ENCODE measurements at places on chromosomes 12 and 14.

DNA sequence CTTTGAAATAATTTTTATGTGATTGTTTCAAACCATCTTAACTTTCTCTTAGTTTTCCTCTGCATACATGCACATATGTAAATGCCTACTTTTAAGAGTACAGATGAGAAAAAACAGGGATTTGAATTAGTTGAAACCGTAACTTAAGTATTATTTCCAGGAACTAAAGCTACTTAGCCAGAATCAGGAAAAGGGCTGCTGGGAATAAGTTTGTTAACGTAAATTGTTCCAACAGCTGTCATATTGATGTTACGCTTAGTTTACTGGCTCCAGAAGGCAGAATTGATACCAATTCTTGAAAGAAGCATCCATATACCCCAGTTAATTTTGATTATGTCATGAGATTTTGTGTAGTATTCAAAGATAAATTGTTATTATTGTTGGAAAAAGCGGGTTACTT, 17.9 kb upstream of the KLRF1 start:
- no peak for DNase-seq

GRCh38 chr12:109900752-109901580, 892 bp downstream of the TCHP start:
- DNase-seq = no peak

DNA sequence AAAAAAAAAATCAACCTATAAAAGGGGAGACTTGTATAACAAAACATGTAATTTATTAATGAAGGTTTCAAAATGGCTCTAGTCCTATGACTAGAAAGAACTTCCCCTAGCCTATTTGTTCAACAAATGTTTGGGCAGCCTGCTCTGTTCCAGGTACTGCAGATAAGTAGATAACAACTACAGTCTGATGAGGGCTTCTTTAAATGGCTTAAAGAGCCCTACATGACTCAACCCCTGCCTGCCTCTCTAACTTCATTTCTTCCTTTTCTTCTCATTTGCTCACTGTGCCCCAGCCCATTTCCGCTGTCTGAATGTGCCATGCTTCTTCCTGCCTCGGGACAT, 21.5 kb downstream of the ALDH6A1 start:
- no peak for DNase-seq

DNA sequence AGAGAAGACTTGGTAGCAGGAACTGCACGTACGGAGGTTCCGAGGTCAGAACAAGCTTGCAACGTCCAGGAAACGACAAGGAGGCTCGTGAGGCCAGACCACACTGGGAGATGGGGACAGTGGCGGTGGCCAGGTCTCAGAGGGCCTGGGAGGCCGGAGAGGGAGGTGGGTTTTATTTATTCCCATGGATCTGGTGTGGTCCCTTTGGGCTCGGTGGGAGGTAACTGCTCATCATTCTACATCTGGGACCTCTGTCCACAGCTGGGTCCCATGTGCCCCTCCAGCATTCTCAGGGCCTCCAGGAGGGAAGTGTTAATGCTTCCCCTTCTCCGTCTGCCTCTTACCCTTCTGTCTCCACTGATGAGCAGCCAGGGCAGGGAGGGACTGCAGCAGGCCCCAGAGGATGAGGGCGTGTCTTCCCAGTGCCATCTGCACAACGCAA, 35.7 kb upstream of the NCOR2 start:
- DNase-seq = no peak

GRCh38 chr12:124399622-124400021, 104.7 kb downstream of the RFLNA start:
- no peak for DNase-seq

GRCh38 chr14:79118291-79118690, 948.1 kb downstream of the NRXN3 start:
- DNase-seq = no peak

DNA sequence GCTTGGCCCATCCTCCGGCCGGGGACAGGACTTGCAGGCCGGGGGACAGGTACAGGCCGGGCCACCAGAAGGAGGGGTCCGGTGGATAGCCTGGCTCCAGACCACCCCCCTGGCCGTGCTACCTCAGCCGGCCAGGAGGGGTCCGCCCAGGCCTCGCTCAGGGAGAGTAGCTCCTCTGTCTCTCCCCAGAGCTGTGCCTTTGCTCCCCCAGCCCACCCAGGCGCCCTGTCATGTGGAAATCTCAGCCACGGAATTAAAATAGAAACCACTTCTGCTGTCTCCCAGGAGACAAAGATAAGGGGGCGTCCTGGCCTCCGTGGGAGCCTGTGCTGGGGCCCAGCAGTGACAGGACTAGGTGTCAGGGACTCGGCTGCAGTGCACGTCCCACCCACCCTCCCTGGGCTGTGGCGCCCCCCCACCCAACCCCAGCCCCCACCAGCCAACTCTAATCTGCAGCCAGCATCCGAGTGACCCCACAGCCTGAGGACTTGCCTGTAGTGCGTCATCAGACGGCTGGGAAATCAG, 3.3 kb upstream of the CRIP2 start:
- DNase-seq = no peak

DNA sequence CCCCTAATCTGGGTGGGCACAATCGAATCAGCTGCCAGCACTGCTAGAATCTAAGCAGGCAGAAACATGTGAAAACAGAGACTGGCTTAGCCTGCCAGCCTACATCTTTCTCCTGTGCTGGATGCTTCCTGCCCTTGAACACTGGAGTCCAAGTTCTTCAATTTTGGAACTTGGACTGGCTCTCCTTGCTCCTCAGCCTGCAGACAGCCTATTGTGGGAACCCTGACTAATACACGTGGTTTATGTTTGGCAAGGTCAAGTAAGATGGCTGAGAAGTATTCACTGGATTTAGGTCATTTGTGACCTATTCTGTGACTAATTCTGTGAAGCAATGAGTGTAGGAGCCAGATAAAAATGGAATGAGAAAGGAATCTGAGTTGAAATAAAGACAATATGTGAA, 11.0 kb downstream of the GPR135 start:
- no peak for DNase-seq
